ENCODE measurements at places on chromosomes 4 and X.

- DNase-seq: no peak
These were observed 358.6 kb upstream of the NOCT start for GRCh38 chr4:138656990-138657389.

GRCh38 chrX:39301036-39301435 is 499.8 kb downstream of the MID1IP1 start:
- no peak for DNase-seq

DNA sequence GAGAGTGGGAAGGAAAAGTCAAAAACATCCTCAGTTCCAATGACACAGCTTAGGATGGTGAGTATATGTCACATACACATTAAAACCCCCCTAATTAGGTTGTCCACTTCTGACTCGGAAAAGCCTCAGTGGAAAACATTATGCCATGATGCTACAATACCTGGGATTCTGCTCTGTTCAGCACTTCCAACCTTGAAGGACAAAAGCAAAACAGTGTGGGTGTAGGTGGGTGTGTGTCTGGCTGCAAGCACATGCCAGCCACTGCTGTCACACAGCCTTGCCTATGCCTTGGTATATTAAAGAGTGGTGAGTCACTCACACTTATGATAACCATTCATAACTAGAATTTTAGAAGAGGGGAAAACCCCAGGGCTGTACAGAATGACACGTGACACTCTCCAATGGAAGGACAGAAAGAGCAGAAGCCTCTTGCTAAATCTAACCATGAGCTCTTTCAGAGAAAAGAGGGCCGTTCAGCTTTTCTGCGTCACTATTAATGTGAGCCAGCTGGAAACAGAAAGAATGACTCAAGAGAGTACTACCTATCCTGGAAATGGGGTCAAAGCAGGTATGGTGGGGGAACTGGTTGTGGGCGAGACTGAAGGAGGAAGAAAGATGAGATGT is 159.6 kb downstream of the TET2 start:
- no peak for DNase-seq

DNA sequence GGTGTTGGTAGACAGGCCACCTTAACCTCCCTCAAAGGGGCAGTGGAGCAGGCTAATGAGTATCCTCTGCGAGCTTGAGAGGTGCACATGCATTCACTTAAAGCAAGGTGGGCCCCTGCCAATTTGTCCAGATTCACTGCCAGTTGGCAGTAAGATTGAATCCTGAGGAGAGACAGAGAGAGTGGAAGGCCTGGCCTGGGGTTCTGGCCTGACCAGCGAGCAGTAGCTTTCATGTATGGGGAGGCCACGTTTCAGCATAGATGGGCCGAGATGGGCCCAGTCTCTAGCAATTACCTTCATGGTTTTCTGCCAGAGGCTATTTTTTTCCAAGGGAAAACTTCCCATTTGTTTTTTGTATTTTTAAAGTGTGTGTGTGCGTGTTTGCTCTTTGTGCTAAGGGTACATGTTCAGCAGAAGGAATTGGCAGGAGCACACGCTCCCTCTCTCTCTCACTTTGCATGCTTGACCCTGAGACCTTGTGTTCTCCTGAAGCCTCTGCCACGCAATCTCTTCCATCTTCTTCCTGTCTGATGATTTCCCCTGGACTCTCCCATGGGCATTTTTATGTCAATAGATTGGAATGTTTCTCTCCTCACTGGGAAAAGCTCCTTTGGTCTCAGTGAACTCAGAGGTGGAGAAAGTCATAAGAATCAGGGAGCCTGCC is 215.8 kb upstream of the SFRP2 start:
- peak; percentile 71 for DNase-seq

DNA sequence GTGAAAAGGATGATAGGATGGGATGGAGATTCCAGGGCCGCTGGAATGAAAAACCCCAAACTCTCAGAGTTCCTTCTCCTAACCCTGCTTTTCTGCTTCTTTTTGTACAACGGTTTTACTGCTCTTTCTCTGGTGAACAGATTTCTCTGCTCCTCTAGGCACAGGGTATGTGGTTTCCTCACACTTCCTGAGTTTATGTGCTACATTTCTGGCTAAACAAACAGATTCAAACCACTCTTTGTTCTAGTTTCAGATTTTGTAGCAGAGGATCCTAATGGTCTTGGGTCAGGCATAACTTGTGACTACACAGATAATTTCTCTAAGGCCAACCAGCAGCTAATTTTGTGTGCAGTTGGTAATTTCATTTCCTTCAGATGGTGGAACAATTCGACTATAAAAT is 52.6 kb downstream of the OSTC start:
- DNase-seq: no peak

DNA sequence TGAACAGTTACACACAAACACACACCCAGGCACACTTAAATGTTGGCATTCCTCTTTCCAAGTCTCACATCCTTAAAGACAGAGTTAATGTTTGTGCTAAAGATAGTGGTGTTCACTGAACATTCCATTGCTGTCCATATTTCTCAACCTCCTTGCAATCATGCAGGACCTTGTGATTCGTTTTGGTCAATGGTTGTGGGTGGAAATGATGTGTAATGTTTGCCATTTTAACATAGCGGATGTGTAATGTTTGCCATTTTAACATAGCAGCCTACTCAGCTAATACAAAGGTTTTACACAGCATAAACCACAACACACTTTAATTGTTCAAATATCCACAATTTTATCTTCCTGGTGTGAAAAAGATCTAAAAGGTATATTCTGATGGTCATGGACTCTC is 93.9 kb downstream of the CEP44 start:
- no peak for DNase-seq

- no peak for DNase-seq
These were observed 131.4 kb downstream of the KLHL13 start for GRCh38 chrX:117985241-117985640.

- DNase-seq: no peak
These were observed 49.4 kb upstream of the CAMK2D start for GRCh38 chr4:113810906-113811305.

- no peak for DNase-seq
These were observed 585.7 kb downstream of the ZNF674 start for GRCh38 chrX:45959567-45959966.

DNA sequence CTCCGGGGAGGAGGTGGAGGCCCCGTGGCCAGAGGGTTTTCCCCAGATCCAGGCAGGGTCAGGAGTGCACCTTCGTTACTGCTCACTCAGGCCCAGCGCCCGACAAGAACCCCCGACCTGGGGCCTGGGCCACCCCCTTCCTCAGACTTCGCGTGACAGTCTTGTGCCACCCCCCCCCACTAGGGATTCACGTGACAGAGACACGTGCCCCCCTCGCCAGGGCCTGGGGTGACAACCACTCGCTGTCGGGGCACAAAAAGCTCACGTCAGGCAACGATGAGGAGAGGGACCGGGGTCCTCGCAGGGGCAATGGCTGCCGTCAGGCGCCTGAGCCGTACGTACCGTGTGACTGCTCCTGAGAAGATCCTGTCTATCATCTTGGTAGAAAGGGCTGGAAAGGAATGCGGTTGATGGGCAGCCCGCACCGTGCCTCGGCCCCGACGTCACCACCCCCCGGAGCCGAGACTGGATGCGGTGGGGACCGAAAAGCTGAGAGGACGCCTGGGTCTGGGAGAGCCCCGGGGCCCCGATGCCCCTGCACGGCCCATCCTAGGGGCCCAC is 23.0 kb upstream of the GTPBP6 start:
- no peak for DNase-seq

DNA sequence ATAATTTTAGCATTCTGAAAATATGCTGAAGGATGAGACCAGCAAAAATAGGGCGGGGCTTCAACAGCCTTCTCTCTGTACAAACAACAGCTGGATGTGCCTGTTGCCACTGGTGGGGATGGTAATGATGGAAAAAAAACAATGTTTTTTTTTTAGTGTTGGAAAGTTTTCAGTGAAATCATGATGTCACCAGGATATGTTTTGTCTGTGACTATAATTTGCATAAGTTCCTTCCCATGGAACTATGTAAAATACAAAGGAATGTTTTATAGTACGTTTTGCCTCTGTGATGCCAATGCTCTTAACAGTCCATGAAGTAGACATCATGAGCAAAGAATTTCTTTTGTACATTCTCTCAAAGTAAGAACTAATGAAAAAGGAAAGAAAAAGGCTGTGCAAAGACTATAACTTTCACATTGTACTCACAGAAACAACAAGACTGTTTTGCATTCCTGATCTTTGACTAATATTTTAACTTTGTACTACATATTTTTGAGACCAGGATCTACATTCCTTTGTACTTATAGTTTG is 589.7 kb downstream of the SPRY1 start:
- peak; percentile 49 for DNase-seq

DNA sequence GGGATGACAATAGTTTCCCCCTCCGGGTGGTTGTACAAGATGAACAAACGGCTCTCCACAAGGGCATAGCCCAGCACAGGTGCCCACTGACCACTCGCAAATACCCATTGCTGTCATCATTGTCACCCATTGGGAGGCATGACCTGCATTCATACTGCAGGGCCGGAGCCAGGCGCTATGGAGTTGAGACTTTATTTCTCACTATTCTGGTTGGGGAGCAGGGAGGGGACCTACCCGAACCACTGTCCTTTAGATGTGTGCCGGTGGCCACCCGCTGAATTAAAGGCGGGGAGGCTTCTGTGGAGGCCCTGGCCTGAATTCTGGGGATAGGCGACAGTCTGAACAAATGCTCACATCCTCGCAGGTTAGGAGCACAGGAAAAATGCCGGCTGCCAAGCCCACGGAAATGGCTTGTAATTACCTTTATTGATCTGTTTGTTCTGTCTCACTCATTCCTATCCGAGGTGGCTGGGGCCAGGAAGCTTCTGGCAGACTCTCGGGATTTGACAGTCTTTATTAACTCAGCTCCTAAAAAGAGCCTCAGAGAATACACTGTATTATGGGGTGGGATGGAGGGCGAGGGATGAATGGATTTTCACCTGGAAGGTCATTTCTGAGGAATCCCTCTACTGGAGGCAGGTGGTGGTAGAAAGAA is 125.1 kb upstream of the PSAPL1 start:
- no peak for DNase-seq

DNA sequence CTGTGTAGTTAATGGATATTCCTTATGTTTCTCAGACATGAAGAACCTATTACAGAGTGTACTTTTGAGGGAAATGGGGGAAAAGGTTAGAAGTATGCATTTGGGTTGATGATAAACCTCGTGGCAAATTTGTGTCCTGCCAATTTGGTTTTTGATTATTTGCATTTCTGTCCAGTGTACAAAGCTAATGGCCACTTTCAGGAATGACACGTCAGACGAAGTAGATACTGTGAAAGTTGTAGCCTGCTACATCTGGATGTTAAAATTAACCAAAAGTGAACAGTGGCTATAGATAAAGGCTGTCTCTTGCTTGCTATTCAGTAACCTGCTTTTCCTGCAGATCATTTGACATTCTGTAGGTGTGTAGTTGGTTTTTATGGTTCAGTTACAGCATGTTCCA is 1.0 kb downstream of the PRDX4 start:
- DNase-seq: no peak

GRCh38 chr4:90171491-90171890 is 44.3 kb downstream of the CCSER1 start:
- no peak for DNase-seq

GRCh38 chrX:134362560-134363089 is 97.3 kb upstream of the HPRT1 start:
- DNase-seq: no peak

DNA sequence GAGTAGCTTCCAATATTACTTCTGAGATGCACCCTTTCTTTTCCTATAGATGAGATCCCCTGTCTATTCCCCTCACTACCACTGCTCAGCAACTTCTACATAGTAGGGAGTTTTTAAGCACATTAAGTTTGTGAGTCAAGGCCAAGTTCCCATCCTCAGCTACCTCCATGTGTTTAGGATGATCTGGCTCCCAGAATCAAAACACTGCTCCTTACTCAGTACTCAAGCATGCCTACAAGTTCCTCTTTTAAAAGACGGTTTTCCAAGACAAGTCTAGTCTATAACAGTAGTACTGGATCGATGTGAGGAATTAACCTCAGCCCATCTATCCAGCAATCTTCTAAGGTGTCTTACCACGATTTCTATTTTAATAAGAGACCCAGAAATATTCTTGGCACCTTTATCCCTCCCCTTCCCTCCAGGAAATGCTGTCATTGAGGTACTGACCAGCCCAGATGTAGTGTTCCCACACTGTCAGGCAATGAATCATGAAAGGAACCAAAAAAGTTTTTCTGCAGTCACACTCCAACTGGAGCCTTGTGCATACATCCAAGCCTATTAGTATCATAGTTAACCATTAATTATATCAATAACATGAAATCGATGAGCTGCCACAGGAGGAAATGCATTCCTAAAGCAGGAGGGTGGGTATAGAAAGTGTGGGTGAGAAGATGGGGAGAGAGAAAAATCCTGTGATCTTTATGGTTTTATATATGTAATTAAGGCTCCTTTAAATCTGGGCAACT is 29.6 kb downstream of the AREG start:
- DNase-seq: no peak

Data from AG09319 (cell line).